ENCODE measurements at places on chromosomes 3 and 15. TPM values are rescaled to one million over a fixed set of nuclear protein-coding genes. Genes with fewer than 3 reads are reported as not detected.

The CGNL1 gene
- total RNA-seq, result not detected

The ALCAM gene
- 8.4 TPM for total RNA-seq

The PTX3 gene
- total RNA-seq, result 1.2 TPM

The LNP1 gene
- 0.70 TPM for total RNA-seq

The DAZL gene
- total RNA-seq, result not detected

The ZNF385D gene
- not detected for total RNA-seq

The TTBK2 gene
- 15.1 TPM for total RNA-seq

The BMF gene
- 13.4 TPM for total RNA-seq

The RARRES1 gene
- total RNA-seq, result not detected

The NR2F2 gene
- total RNA-seq, result not detected

The NR1I2 gene
- not detected for total RNA-seq

The CX3CR1 gene
- 3.1 TPM for total RNA-seq

The RTP3 gene
- total RNA-seq, result not detected

The TGM5 gene
- total RNA-seq, result not detected

The SORD gene
- total RNA-seq, result 2.1 TPM

Data from T-helper 17 cell (primary cell).